ENCODE measurements at places on chromosomes 3 and 15.

- DNase-seq = no peak
These were observed 389.8 kb downstream of the NR2F2 start for GRCh38 chr15:96720251-96720650.

DNA sequence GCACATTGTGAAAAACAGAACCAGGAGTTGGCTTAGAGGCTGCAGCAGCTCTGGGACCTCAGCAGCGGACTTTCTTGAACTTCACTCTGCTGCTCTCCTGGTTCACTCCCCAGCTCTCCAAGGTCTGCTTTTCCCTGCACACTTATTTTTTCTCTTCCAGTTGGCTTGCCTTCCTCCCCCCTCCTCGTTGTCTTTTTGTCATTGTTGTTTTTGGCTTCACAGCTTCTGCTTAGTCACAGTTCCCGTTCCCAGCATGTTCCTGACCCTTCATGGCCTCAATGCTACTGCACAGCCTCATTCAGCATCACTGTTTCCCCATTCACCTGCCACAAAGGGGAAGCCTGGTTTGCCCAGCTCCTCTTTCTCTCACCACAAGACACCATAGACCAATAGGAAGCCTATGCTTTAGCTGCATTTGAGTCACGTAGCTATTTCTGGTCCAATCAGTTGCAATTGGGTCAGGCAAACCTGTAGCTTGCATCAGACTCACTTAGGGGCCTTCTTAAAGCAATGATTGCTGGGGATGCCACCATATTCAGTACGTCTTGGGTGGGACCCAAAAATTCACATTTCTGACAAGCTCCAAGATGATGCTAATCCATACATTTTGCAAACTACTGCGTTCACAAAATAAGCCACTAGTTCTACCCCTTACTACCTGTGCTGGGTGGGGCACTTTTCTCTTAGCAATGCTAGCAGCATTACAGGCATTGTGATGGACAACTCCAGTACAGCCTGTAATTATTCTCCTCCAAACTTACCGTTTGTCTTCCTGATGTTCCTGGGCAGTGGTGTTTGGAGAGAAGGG, 7.8 kb upstream of the SUMF1 start:
- DNase-seq = no peak

- no peak for DNase-seq
These were observed 160.4 kb downstream of the RAB11A start for GRCh38 chr15:66029650-66030049.

GRCh38 chr3:146322216-146322817, 71.4 kb upstream of the PLSCR4 start:
- no peak for DNase-seq

DNA sequence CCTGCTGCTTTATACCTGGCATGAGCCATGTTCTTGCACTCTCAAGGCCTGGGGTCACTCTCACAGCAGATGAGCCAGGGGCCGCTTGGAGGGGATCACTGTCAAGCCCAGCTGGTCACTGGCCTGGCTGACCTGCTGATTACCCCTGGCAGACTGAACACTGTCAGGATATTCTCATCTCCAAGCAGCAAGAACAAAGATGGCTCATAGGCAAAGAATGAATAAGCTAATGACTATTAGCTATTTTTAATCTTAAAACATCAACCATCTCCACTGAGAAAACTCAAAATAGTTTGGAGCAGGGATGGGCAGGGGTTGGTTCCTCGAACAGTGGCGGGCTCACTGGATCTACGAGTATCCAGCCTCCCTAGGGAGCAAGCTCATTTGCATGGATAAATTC, 64.4 kb upstream of the ACAN start:
- no peak for DNase-seq

DNA sequence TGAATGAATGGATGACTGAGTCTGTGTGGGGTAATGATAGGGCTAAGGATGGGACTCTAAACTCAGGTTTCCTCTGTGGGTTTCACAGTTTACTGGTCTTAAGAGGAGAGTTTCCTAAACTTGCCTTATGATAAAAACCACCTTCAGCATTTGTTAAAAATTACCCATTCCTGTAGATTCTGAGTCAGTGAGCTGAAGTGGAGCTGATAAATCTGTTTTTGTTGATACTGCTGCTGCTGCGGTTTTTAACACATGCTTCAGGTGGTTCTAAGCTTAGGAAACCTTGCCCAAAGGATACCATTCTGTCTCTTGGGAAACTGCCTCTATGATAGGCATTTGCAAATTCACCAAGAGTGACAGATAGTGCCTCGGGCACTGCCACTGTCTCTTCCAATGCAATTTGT, 52.6 kb downstream of the MECOM start:
- no peak for DNase-seq

- no peak for DNase-seq
These were observed 12.1 kb upstream of the ALAS1 start for GRCh38 chr3:52185837-52186236.
